ENCODE measurements at places on chromosomes 5 and 9. TPM values are rescaled to one million over a fixed set of nuclear protein-coding genes. Genes with fewer than 3 reads are reported as not detected.

Gene MZB1
- total RNA-seq: 24.1 TPM

Gene HEXB
- 47.1 TPM for total RNA-seq

Gene RNF180
- total RNA-seq: not detected

GRCh38 chr5:4480528-4481349, 659.4 kb upstream of the ADAMTS16 start:
- no peak for DNase-seq

GRCh38 chr5:15521381-15522186, 21.6 kb downstream of the FBXL7 start:
- no peak for DNase-seq

DNA sequence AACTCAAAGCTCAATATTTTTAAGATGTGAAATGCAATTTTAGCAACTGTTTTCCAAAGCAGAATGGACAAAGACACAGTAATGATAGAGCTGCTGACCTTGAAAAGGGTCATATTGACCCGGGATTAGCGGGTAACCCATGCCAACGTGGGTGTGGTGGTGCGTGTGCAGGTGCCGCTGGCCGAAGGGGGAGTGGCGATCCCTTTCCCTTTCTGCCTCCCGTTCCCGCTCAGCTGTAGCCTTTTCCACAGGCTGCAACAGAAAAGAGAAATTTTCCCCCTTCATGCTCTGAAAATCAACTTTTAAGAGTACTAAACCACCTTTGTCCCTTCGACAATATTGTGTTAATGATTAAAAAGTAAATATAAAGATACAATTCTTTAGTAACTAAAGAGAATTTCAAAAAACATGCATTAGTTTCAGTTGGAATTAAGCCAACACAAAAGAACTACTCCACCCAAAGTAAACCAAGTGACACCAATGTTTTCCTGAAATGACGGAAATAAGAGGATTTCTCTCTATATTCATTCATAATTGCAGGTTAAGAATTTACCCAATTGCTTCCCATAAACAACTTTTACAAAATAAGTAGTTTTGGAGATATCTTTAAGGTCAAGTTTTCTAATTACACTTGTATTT, 105.2 kb downstream of the ZNF608 start:
- no peak for DNase-seq

- no peak for DNase-seq
Measured at GRCh38 chr9:79371948-79372555, 199.7 kb upstream of the TLE4 start.

GRCh38 chr5:128349044-128349858, 188.8 kb downstream of the FBN2 start:
- no peak for DNase-seq

DNA sequence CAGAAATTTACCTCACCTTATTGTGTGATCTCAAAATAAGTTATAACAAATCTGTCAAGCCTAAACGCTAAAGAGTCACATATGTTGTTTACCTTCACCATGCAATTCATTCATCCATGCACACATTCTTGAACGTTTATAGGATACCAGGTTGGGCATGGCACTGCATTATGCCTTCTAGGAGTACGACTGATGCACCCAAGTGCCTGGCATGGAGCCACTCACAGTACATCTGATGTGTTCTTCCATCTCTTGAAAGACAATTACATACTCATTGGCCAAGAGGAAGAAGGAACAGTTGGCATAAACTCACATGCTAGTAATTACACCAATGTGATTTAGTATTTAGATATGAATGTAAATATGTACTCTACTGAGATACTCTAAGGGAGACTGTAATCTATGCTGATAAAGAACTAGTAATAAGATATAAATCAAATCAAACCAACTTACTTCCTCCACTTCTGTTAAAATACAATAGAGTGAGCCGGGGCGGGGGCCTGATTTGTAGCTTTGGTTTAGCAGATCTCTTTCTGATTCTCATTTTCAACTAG, 90.7 kb downstream of the LPAR1 start:
- DNase-seq: no peak

- DNase-seq: peak; percentile 26
Measured at GRCh38 chr5:143652108-143652700, 159.8 kb upstream of the HMHB1 start.

GRCh38 chr9:27701016-27701415, 127.7 kb upstream of the C9orf72 start:
- DNase-seq: no peak

GRCh38 chr5:39201781-39202596, 17.4 kb downstream of the FYB1 start:
- DNase-seq: no peak

DNA sequence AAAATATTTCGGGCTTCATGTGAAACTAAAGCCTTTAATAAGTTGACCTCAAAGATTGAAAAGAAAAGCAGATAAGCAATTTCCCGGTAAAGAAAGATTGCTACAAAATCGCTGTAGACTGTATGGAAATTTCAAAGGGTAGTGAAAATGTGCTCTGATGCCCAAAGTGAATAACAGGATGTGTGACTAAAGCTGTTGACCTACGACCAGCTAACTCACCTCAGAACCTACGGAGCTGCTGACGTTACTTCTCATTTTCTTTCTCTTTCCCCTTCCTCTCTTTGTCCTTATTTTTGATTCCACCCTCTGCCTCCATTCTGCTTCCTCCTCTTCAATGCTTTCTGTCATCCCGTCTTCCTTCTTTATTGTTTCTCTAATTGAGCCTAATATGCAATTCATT, 103.2 kb downstream of the PDE4D start:
- no peak for DNase-seq

DNA sequence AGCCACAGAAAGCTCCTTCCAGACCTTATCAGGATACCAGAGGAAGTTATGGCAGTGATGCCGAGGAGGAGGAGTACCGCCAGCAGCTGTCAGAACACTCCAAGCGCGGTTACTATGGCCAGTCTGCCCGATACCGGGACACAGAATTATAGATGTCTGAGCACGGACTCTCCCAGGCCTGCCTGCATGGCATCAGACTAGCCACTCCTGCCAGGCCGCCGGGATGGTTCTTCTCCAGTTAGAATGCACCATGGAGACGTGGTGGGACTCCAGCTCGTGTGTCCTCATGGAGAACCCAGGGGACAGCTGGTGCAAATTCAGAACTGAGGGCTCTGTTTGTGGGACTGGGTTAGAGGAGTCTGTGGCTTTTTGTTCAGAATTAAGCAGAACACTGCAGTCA, 70.8 kb upstream of the ENTREP1 start:
- DNase-seq: no peak
